ENCODE measurements at places on chromosomes 16 and 17.

GRCh38 chr16:86459266-86459665 is 51.1 kb upstream of the FOXF1 start:
- peak; percentile 24 for DNase-seq

DNA sequence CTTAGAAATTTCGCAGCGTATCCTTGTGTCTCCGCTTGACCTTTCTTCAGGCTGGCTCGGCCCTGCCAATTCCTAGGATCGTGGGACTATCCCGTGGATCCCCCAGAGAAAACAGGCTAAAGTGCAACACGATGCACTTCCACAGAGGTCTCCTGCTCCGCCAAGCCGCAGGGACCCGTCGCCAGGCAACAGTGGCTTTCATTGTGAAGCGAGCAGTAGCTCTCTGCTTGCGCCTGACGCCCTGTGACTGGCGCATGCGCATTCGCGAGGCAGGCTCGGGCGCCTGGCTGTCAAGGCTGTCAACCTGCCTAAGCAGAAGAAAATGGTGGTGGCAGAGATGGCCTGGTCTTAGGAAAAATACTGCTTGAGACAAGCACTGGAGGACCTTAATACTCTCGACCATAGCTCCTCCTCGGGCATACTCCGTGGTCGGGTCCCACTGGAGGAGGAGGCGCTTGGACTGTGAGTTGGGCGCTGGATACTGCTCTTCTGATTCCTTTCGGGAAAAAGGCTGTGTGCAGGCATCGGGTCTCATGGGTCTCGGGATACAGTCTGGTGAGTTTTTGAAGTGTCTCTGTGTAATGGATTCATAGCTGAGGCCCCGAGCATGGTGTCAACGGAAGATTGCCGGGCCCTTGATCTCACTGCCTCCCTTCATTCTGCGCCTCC is 2336.1 kb downstream of the TP53TG3F start:
- DNase-seq: no peak

DNA sequence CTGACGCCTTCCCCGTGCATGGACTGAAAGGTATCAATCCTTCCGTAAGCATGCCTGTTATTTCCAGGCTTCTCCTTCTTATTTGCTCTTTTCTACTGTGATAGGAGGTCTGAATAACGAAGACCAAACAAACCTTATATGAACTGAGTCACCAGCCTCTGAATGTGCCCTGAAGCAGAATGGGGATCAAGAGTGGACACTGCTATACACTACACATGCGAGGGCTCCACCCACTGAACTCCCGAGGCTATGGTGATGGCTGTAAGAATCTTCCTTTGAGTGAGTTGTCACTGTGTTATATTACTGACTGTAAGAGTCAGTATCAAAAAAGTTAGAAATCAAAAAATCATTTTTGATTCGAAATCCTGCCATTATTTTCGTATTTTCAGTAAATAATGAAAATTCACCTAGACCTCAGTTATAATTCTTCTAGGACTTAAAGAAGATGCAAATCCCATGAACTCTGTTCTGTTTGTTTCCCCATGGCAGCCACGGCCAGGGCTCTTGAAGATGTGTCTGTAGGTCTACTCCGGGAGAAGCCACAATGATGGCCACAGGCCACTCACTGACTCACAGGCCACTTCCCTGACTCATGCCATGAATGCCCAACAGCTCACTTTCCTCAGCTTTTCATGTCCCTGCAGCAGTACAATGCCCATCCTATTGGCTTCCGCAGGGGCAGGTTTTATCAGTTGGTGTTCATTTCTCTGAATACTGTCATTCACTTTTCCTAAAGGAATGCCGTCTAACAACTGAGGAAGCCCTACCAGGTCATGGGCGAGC is 54.7 kb downstream of the ZZEF1 start:
- no peak for DNase-seq

GRCh38 chr16:27634779-27635178 is 84.8 kb downstream of the KATNIP start:
- DNase-seq: no peak

DNA sequence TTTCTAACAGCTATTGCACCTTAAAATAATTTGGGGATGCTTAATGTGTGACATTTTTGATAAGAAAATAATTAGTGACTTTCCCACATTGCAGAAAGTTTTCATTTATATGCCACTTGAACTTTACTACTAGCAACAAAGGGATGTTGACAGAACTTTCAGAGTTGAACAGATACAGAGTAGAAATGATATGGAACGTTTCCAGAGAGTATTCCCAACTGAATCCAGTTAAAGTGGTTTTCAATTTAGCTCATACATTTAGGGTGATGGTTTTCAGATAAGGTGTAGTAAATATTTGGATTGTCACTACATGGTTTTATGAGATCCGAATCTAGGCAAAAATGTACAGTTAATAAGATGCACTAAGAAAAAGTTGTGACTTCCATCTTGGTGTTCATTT is 17.3 kb downstream of the MAP2K4 start:
- DNase-seq: no peak

GRCh38 chr17:9875441-9875840 is 29.6 kb downstream of the RCVRN start:
- DNase-seq: no peak

GRCh38 chr17:41651625-41652460 is 27.5 kb upstream of the KRT17 start:
- DNase-seq: no peak

DNA sequence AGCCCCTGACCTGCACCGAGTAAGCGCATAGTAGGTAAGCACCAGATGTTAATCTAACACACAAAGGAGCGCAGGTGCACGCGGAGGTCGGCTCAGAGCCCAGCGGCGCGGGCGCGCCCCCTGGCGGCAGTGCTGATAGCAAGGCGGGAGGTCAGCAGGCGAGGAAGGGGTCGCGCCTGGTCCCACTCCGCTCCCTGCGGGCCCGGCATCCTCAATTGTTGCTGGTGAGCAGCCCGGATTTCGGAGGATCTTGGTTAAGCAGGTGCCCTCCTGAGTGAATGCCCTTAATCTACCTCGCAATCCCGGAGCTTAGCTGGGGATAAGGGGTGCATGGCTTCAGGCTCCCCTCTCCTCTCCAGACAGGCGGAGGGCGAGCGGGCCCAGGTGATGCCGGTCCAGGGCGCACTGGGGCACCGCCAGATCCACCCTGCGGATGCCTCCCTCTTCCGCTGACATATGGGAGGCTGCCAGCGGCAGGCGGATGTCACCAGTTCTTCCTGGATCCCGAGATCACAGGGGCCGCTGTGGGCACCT is 4.0 kb upstream of the WNT3 start:
- no peak for DNase-seq

DNA sequence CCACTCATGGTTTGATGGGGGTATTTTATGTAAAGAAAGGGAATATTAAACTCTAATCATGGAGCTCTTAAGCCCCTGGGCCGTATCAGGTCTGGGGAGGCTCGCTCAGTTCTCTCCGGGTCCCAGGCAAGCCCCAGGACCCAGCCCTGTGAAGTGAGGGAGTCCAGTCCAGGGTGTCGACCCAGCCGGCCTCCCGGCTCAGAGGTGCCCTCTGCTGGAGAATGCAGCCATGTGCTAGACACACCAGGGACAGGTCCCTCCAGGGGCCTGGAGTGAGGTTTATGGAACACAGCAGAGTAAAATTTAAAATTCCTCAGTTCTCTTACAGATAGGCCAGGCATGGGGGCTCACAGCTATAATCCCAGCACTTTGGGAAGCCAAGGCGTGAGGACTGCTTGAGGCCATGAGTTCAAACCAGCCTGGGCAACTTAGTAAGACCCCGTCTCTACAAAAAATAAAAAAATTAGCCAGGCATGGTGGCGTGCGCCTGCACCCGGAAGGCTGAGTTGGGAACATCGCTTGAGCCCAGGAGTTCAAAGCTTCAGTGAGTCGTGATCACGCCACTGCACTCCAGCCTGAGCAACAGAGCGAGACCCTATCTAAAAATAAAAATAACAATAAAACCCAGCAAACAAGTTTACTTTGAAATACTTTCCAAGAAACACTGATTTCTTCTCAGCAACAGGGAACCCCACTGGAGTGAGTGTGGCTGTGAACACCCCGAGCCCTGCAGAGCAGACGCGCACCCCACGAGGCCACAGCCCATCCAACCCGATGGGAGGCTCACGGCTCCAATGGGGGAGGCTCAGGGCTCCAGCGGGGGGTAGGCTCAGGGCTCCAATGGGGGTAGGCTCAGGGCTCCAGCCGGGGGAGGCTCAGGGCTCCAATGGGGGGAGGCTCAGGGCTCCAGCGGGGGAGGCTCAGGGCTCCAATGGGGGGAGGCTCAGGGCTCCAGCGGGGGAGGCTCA is 72.2 kb downstream of the ZNF778 start:
- peak; percentile 43 for DNase-seq

DNA sequence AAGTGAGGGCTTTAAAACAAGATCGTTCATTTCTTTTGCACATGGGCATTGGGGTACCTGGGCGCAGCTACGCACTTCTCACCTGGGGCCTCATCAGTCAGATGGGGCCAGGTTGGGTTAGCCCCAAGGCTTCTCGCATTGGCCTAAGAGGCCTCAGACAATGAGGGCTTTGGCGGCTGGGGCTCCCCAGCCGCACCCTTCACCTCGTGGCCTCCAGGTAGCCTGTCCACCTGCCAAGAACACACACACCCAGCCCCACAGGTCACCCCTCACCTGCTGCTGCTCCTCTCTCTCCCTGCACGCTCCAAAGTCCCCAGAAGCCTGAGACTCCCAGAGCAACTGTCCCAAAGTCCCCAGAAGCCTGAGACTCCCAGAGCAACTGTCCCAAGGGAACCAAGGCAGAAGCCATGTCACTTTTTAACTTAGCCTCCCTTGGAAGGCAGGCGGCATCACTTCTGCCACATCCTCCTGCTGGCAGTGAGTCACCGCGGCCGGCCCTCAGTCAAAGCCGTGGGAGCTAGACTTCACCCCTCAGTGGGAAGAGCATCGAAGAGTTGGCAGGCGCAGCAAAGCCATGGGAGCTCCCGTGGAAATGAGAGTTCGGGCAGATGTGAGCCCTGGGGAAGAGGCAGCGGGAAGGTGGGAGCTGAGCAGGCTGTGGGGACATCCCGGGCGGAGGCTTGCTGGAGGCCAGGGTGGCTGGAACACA is 78.9 kb upstream of the PLCG2 start:
- DNase-seq: no peak

GRCh38 chr17:29726715-29727252 is 104.1 kb upstream of the CORO6 start:
- DNase-seq: no peak

DNA sequence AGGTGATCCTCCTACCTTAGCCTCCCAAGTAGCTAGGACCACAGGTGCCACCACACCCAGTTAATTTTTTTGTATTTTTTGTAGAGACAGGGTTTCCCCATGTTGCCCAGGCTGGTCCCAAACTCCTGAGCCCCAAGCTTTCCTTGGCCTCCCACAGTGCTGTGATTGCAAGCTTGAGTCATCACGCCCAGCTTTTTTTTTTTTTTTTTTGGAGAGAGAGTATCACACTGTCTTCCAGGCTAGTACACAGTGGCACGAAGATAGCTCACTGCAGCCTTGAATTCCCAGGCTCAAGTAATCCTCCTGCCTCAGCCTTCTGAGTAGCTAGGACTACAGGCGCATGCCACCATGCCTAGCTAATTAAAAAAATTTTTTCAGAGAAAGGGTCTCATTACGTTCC is 27.2 kb downstream of the HEATR9 start:
- no peak for DNase-seq

DNA sequence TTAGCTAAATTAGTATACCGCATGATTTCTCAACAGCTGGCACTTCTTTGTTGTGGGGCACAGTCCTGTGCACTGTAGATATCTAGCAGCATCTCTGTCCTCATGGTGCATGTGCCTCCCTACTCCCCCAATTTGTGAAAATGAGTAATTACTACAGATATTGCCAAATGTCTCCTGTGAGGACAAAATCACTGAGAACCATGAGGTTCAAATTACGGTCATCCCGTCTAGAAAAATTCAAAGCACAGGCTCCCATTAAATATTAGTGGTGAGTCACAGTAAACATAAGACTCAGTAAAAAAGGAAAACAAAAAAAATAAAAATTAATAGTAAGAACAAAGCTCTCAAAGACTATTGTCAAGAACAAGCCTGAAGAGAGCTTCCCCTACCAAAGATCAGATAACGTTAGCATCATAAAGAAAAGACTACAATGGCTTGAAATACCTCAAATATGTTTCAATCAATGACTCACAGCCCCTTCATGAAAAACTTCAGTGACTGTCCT is 57.8 kb downstream of the STH start:
- DNase-seq: no peak

- no peak for DNase-seq
These were observed 17.7 kb downstream of the KDM8 start for GRCh38 chr16:27220991-27221390.

DNA sequence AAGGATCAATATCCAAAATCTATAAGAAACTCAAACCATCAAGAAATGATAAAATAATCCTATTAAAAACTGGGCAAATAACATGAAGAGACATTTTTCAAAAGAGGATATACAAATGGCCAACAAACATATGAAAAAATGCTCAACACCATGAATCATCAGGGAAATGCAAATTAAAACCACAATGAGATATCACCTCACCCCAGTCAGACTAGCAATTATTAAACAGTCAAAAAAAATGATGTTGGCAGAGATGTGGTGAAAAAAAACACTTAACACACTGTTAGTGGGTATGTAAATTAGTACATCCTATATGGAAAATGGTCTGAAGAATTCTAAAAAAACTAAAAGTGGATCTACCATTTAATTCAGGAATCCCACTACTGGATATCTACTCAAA is 379.0 kb upstream of the SOX9 start:
- no peak for DNase-seq

DNA sequence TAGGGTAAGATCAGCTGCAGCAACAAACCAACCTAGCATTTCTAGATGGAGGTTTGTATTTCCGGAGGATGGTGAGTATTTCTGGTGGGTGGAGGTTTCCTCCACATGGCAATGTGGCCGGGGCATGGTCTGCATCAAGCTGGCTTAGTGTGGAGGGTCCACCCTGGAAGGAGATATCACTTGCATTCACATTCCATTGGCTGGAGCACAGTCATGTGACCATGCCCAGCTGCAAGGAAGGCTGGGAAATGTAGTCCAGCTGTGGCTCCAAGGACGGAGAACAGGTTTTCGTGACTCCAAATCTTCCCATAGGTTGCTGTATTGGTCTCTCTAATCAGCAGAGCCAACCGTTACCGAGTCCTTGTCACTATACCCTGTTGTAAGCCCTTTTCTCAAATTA is 68.7 kb downstream of the RAI1 start:
- DNase-seq: peak; percentile 82

- no peak for DNase-seq
These were observed 53.1 kb downstream of the METRNL start for GRCh38 chr17:83132251-83133081.

DNA sequence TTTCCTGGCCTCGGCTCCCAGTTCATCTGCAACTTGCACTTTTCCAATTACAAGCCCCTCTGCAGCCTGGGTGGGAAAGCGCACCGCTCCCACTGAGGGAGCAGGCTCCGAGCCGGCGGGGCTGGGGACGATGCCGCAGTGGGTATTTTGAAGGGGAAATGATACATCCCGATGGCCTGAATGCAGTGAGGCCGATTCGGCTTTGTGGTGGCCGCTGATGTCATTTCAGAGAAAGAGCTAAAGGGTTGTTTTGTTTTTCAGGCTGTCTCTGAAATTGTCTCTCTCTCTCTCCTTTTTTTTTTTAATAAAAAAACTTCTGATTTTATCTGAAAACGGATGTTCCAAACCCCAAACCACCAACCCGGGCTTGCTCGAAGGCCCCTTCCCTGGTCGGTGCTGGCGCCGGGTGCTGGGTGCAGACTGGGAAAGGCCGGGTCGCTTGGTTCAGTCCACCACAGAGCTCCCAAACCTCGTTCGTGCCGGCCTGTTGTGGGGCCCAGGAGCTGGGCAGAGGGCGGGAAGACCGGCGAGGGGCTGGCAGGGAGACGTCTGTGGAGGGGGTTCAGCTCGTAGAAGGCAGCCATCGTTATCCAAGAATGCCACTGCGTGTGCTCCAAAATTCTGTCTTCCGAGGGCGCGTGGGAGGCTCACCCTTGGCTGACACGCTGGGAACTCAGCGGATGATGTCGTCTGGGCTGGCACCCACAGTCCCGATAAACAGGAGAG is 102.8 kb downstream of the FOXL1 start:
- DNase-seq: no peak
